Left renal pelvis (tissue), 4 donors: ENCODE measurements at places on chromosomes 13 and 19.

DNA sequence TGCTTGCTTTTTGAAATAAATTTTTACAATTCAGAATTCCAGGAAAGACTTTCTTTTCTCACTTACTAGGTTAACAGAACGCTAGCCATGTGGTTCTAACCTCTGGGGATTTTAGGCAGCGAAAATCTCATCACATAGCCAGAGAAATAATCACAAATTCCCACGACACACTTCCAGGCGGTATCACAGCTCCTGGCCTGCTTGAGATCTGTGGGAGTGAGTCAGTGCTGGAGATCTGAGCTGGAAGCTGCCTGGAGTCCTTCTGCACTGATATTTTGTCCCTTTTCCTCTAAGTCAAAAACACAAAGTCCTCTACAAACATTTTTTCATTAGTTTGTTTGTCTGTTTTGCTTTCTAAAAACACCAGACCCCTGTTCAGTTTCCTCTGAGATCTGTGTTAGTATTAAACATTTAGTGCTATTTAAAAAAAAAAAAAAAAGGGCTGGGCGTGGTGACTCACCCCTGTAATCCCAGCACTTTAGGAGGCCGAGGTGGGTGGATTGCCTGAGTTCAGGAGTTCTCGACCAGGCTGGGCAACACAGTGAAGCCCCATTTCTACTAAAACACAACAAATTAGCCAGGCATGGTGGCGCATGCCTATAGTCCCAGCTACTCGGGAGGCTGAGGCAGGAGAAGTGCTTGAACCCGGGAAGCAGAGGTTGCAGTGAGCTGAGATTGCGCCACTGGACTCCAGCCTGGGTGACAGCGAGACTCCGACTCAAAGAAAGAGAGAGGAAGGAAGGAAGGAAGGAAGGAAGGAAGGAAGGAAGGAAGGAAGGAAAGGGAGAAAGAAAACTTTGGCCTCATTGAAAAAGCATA, 12.2 kb upstream of the UBE2L5 start:
- no peak for DNase-seq

DNA sequence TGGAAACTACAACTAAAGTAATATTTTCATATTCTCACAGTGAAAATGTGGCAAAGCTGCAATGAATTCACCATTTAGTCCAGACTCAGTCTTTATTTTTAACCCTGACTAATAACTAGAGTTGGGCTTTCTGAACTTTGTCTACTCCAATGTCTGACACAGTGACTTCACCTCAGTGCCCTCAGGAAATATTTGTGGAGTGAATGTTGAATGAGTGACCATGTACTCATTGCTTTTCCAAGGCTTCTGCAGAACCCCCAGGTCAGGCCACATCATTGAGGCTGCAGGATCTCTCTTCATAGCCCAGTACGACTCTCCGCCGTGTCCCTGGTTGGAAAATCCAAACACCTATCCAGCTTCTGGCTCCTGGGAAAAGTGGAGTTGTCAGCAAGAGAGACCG, 1.8 kb downstream of the ZNF175 start:
- no peak for DNase-seq

DNA sequence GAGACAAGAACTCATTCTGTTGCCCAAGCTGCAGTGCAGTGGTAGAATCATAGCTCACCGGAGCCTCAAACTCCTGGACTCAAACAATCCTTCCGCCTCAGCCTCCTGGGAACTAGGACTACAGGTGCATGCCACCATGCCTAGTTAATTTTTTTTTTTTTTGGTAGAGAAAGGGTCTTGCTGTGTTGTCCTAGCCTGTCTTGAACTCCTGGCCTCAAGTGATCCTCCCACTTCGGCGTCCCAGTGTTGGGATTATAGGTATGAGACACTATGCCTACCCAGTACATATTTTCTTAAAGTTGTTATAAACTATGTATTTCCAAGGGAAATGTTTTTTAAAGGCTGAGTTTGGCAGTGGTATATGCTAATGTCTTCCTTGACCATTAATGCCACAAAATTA, 412.6 kb downstream of the KLF12 start:
- no peak for DNase-seq

DNA sequence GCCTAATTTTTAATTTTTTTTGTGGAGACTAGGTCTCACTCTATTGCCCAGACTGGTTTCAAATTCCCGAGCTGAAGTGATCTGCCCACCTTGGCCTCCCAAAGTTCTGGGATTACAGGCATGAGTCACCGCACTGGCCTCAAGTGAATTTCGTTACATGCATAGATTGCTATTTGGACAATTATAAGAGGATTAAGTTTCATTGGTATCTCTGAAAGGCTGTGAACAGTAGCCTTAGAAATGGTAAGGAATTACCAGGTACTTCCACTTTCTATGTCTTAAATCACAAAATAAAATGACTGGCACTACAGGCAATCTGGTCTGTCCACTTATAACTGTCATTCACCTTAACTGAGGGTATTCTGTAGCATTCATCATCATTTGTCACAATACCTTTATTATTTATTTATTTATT, 2.9 kb upstream of the CCDC9 start:
- no peak for DNase-seq

GRCh38 chr13:27978301-27978968, 9.3 kb upstream of the CDX2 start:
- no peak for DNase-seq

- DNase-seq, result no peak
Measured at GRCh38 chr13:40624383-40624782, 42.1 kb downstream of the FOXO1 start.

DNA sequence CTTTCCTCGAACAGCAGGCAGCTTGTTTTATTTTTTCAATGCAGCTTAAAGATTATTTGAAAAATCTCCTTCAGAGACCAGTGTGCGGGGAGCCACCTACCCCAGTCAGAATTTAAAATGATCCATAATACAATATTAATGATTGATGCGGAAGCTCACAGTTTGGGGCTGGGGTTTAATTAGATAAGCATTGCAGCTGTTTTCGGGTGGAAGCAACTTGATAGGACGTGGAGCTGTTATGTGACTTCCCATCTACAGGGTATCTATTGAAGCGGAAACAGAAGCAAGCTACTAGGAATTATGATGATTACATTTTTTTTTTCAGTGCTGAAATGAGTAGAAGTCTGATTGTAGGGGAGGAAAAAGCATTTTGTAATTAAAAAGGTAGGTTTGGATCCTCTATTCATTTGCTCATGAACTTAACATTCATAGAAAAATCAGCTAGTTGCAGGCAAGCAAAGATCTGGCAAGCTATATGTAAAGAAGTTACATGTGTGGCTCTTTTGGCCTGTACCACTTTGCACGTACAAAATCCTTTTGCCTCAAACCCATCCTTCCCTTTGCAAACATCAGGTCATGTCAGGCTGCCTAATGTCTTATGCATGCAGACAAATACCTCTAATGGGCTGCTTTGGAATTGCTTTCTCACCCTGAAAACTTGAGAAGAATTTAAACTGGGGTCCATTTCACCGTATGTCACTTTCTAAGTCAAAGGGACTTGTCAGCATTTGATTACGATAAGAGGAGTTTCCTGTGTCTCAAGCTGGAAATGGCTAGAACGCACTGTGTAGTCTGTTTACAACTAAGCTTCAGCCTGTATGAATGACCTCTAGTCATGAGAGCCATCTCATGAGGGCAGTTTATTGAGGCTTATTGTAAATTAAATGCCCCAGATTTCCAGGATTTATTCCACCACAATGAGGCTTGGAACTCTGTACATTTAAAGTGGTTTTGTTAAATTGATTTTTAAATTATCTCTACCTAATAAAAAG, 267.1 kb upstream of the TMTC4 start:
- DNase-seq, result no peak

DNA sequence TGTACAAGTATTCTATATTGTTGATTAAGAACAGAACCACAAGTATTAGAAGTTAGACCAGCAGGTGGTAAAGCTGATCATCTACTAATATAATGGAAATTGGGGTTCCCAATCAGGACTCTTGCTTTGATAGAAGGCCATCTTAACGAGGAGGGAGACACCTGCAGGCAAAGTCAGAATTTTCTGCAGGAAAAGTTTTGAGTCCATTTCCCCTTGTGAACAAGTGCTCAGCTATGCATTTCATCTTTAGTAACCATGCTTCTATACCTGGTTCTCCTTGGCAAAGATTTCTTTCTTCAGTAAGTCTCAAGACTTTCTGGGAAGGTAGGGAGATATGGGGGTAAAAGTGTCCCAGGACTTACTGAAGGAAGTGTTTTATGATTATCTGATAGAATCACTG, 36.1 kb upstream of the USPL1 start:
- DNase-seq, result no peak

GRCh38 chr19:11581740-11582139, 4.3 kb upstream of the ACP5 start:
- DNase-seq, result no peak

DNA sequence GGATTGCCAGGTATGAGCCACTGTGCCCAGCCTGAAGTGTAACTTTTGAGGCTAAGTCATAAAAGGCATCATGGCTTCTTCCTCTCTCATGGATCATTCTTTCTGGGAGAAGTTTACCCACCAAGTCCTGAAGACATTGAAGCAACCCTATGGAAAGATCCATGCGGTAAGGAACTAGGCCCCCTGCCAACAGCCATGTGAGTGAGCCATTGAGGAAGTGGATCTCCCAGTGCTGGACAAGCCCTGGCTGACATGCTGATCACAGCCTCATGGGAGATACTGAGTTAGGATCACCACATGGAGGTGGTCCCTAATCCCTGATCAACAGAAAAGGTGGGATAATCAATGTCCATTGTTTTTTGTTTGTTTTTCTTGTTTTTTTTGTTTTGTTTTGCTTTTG, 3.3 kb upstream of the NUDT19 start:
- DNase-seq, result no peak

GRCh38 chr13:97976610-97977521, 23.4 kb downstream of the IPO5 start:
- no peak for DNase-seq

- no peak for DNase-seq
Measured at GRCh38 chr13:33199289-33199850, 86.2 kb downstream of the STARD13 start.
